HuH-7 (cell line): ENCODE measurements at places on chromosomes 1 and 21.

DNA sequence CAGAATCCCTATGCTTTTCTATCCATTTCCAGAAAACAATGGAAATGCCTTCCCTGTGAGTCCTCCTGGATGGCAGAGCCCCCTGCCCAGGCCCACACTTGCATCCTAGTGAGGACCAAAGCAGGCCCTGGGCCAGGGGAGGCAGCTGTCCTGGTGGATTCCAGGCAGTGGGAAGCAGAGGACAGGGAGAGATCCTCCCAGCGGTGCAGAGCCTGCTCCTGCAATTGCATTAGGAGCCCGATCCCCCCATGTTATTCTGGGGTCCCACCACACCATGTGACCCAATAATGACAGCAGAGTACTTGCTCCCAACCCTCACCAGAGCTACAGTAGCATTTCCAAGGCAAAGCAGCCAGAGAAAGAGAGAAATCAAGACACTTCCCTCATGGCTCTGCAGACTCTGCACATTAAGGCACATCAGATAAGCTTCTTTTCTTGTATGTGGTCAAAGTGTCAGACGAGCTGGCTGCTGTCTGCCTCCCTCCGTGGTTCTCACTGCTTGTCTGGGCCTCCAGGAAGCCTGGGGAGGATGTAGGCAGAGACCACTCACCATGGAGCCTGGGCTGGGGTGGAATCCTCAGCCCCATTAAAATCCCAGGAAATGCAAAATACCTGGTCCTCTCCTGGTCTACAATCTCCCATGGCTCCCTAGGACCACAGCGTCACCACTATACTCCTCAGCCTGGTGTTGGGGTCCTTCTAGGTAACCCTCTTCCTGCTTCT lies 54.9 kb upstream of the RUNX3 start:
- DNase-seq = no peak

- no peak for DNase-seq
These were observed 41.3 kb upstream of the CFHR3 start for GRCh38 chr1:196733091-196733970.

DNA sequence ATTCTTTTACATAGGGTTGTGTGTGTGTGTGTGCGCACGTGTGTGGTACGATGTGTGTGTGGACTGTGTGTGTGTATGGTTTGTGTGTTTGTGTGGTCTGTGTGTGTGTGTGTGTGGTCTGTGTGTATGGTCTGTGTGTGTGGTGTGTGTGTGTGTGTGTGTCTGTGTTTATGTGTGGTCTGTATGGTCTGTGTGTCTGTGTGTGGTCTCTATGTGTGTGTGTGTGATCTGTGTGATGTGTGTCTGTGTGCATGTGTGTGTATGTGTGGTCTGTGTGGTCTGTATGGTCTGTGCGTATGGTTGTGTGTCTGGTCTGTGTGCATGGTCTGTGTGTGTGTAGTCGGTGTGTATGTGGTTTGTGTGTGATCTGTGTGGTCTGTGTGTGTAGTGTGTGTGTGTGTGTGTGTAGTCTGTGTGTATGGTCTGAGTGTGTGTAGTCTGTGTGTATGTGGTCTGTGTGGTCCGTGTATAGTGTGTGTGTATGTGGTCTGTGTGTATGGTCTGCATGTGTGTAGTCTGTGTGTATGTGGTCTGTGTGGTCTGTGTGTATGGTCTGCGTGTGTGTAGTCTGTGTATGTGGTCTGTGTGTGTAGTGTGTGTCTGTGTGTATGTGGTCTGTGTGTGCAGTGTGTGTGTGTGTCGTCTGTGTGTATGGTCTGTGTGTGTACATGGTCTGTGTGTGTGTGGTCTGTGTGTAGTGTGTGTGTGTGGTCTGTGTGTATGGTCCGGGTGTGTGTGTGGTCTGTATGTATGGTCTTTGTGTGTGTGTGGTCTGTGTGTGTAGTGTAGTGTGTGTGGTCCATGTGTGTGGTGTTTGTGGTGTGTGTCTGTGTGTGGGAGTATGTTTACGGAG lies 46.8 kb downstream of the RHOU start:
- no peak for DNase-seq

DNA sequence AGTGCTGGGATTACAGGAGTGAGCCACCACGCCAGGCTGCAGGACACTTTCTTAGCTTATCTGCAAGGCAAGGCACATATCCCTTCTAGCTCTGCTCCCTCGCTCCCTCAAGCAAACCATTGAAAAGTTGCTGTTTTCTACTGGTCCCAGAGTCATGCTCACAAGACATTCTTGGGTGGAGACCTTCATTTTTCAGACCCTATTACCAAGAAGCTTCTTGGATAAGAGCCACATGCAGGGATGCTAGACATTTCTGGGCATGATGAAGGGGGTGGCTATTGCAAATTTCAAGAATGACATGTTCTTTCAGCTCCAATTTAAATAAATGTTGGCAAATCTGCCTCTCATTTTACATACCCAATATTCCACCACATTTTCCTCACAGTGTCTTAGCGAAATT lies 33.9 kb downstream of the CAPN9 start:
- DNase-seq = no peak

DNA sequence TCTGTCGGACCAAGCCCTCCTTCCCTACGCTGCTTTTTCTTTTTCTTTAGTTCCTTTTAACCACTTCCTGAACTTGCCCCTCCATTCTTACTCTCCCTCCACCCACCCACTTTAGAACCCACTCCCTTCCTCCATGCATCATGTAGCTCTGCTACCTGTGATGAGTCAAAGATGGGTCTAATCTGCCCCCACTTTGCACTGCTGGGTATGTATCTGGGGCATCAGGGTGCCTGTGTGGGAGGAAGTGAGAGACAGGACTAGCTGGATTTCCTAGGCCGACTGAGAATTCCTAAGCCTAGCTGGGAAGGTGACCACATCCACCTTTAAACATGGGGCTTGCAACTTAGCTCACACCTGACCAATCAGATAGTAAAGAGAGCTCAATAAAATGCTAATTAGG lies 157.7 kb downstream of the SEC16B start:
- DNase-seq = no peak

DNA sequence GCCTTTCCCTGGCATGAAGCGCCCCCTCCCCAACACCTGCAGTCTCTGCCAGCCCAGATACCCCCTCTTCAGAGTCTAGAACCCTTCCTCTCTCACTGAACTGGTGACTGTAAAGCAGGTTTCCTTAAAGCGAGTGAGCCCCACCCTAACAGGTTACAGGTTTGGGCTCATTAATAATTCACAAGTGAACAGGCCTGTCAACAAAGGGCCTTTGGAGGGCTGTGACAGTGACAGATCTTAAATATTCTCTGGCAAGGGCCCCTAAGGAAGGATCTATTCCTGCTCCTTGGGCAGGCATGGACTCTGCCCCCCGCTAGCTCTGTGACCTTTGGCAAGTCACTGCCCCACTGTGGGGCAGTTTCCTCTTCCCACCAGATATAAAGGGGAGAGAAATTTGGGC lies 5.6 kb upstream of the TTC39A start:
- no peak for DNase-seq

GRCh38 chr1:172277275-172277674 lies 143.2 kb upstream of the C1orf105 start:
- DNase-seq = no peak

- DNase-seq = no peak
These were observed 10.8 kb upstream of the PTPRC start for GRCh38 chr1:198628067-198628455.

DNA sequence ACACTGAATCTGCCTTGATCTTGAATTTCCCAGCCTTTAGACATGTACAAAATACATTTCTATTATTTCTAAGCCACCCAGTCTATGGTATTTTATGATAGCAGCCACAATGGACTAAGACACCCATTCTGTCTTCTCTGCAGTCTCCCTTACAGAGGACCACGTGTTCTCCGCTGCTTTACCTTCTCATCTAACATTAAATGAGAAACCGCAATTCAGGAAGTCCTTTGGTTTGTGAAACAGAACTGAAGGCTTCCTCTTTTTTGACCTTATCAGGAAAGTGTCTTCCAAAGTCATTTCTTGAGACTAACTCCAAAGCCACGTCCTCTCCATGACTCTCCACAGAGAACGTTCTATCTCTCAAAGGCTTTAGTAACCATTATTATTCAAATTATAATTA lies 560.1 kb downstream of the OMA1 start:
- DNase-seq = no peak

GRCh38 chr1:156704930-156705320 lies 458 bp downstream of the CRABP2 start:
- no peak for DNase-seq

DNA sequence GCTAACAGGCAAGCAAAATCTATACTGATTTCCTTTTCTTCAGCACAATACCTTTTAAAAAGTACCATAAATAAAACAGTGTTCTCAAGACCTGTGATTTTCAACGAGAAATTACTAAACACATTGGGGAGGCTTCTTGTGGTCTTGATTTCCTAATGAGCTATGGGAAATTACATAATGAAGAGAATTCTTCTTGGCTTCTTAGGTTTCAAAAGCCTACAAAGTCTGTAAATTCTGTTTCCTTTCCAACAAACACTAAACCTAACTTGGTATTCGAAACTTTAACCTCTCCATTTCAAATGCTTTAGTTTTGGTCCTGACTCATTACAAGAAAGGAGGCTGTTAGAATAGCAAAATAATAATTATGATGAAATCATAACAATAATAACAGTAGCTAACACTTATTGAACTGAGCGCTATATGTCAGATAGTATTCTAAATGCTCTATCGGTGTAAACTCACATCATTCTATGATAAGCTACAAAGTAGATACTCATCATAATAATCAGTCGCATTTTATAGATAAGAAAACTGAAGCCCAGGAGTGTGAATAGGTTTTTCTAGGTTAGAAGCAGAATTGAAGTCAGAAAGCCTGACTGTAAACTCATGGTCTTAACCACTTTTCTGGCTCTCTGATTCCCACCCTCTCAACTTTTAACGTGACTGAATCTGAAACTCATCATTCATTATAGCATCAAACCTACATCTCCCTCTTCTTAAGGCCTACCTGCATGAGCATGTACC lies 486.7 kb downstream of the SMYD3 start:
- no peak for DNase-seq

DNA sequence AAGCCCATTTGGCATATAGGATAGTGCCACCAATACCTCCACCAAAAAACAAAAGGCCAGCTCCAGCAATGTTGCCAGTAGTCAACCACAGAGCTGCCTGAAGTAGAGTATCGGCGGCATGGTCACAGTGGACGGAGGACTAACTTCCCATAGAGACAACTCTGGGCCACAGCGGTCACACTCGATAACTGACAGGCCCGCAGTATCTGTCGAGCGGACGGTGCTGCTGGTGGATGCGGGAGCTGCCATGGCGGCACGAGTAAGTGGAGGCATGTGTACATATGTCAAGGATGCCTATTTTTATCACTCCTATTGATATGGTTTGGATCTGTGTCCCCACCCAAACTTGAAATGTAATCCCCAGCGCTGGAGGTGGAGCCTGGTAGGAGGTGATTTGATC lies 4.1 kb downstream of the KRTAP12-1 start:
- DNase-seq = no peak

- DNase-seq = no peak
These were observed 84.8 kb downstream of the KCNJ15 start for GRCh38 chr21:38341546-38342012.

- no peak for DNase-seq
These were observed 201.8 kb upstream of the GREM2 start for GRCh38 chr1:240813720-240814119.

GRCh38 chr1:235998812-235999211 lies 66.1 kb downstream of the NID1 start:
- no peak for DNase-seq

DNA sequence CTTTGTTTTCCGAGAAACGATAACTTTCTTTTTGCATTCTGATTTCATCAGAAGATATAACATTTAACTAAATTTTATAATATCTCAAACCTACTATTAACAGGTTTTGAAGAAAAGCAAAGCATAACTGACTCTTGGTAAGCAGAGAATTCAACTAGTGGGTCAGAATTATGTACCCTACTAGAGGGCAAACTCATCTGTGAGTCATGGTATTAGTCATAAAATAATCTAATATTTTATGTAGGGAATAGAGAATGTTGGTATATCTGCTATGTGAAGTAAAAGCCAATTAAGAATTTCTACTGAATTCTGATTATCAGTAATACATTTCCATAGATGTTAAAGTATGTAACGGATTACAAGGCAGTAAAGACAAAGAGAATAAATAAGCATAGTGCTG lies 56.8 kb downstream of the USP1 start:
- no peak for DNase-seq
